Naive thymus-derived CD8-positive, alpha-beta T cell (primary cell): ENCODE measurements at places on chromosomes 4 and X.
A peak's percentile ranks its signal among the peaks of the same experiment; 100 is the strongest.

DNA sequence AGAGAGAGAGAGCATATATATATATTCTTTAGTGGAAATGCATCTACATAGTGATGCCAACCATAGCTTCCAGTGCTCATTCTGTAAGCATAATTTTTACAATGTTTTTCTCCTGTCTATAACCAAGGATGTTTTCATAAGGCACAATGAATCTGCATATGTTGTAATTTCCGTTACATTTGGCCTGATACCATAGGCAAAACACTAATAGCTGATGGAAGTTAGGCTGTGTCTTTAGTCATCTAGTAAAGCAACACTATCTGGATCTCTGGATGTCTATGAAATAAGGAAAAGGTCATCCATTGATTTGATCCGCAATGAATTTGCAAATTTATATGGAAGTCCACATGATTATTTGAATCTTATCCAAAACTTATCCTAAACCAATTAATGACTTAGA lies 8.1 kb downstream of the PCDH7 start:
- H3K4me1 ChIP-seq: no peaks in the 10 kb centered on the region
- H3K4me3 ChIP-seq: no peak overlapping the region
- no peaks in the 10 kb centered on the region for H3K36me3 ChIP-seq
- H3K27me3 ChIP-seq: peaks cover 11% of the 10 kb centered on the region
- no peak for DNase-seq
- H3K27ac ChIP-seq: no peak overlapping the region

- H3K27ac ChIP-seq: no peak overlapping the region
- DNase-seq: no peak
- no peaks in the 10 kb centered on the region for H3K27me3 ChIP-seq
- H3K4me3 ChIP-seq: no peak overlapping the region
- no peaks in the 10 kb centered on the region for H3K4me1 ChIP-seq
Measured at GRCh38 chr4:73577371-73577770, 42.9 kb downstream of the RASSF6 start.

GRCh38 chrX:135632353-135632752 lies 81.1 kb upstream of the CT45A1 start:
- no peaks in the 10 kb centered on the region for H3K36me3 ChIP-seq
- H3K27me3 ChIP-seq: peaks cover 4% of the 10 kb centered on the region
- no peak overlapping the region for H3K27ac ChIP-seq

DNA sequence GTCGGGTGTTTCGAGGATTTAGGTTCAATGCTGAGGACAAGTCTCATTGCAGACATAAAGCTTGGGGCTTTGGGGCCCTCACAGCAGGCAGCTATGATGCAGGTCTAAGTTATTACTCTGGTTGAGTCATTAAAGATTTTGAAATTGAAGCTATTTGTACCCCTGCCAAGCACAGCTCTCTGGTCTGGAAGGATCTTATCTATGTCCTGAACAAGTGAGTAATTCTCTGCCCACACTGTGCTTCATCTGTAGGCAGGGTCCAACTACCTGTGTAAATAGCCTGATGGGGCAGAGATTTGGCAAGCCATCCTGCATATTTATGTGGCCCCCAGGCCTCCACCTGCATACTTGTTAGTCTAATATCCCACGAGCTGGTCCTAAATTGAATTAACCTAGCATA lies 41.4 kb upstream of the MAGEA4 start:
- H3K36me3 ChIP-seq: peaks cover 2% of the 10 kb centered on the region
- H3K4me3 ChIP-seq: no peak overlapping the region
- H3K27ac ChIP-seq: no peak overlapping the region

DNA sequence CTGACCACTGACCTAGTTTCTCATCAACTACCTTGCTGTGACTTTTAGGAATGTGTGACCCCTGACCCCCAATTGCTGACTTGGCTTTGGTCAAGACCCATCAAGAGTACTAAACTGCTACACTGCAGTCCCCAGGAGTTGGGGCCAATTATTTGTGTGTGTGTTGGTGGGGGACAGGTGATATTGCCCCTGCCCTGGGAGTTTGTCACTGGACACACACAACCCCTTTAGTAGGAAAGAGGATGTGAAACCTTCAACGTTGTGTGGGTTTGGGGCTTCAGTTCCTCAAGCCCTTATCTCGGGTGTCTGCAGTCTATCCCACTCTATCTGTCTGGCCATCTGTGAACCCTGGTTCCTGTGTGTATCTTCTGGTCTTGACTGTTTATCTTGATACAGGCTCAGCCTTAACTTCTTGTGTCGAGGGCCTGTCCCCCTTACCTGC lies 6.5 kb downstream of the SASH3 start:
- peak overlapping the region; percentile 65 for H3K4me3 ChIP-seq
- H3K27ac ChIP-seq: peak overlapping the region; percentile 90
- H3K27me3 ChIP-seq: no peaks in the 10 kb centered on the region
- peaks cover 7% of the 10 kb centered on the region for H3K36me3 ChIP-seq

DNA sequence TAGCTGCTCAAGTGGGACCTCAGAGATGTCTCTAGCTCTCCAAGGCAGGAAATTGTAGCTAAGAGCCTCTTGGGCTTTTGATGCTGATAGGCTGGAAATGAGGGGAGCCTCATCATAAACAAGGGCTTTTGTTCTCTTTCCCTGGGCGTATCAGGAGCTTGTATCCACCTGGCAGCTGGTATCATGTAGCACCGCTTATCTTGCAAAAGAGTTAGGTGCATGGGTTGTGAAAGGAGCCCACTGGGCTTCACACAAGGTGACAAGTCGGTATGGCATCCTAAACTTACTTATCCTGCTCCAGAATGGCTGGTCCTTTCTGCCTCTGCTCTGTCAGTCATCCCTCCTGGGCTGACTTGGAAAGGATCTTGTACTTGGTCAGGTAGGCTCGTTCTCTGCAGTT lies 565.8 kb downstream of the GRXCR1 start:
- no peak overlapping the region for H3K27ac ChIP-seq
- no peaks in the 10 kb centered on the region for H3K4me1 ChIP-seq
- no peaks in the 10 kb centered on the region for H3K27me3 ChIP-seq
- no peak overlapping the region for H3K4me3 ChIP-seq
- no peaks in the 10 kb centered on the region for H3K36me3 ChIP-seq

GRCh38 chrX:126770179-126770578 lies 49.4 kb upstream of the PRR32 start:
- H3K27me3 ChIP-seq: no peaks in the 10 kb centered on the region
- no peak overlapping the region for H3K4me3 ChIP-seq
- DNase-seq: no peak
- H3K4me1 ChIP-seq: no peaks in the 10 kb centered on the region
- H3K27ac ChIP-seq: no peak overlapping the region
- H3K36me3 ChIP-seq: peaks cover 4% of the 10 kb centered on the region

DNA sequence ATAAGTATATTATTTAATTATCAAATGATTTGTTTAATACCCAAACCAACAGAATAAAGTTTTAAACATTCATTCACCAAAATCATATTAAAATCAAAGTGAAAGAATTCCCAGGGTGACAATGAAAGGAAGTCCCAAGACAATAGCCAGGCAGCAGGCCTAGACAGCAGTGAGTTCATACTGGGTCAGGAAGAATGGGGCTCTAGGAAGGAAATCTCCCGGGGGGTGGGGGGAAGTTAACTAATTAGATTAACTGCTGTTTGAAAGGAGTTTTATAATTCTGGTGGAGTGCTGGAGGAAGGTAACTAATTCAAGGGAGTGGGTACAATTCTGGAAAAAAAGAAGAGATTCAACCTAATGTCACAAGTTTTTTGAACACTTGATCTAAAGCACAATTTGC lies 104.1 kb downstream of the ZAR1 start:
- peaks cover 5% of the 10 kb centered on the region for H3K4me1 ChIP-seq
- no peak for DNase-seq
- no peak overlapping the region for H3K27ac ChIP-seq
- no peak overlapping the region for H3K4me3 ChIP-seq

DNA sequence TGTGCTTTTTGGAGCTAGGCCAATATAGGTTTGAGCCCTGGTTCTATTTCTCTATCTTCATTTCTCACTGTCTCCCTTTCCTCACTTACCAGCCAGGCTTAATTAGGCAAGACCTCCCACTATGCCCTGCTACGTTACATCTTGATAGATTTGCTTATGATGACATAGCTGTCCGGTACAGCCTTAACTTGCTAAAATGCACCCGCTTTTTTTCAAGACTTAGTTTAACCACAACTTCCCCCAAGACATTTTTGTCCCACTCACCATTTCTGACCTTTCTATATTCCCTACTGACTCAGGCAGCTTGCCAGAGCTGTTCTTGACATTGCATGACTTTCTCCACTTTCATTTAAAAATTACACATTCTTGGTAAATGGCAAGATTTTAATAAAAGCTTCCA lies 152.6 kb downstream of the MID1 start:
- no peak overlapping the region for H3K27ac ChIP-seq
- no peaks in the 10 kb centered on the region for H3K27me3 ChIP-seq
- H3K36me3 ChIP-seq: no peaks in the 10 kb centered on the region
- no peaks in the 10 kb centered on the region for H3K4me1 ChIP-seq
- H3K4me3 ChIP-seq: no peak overlapping the region

GRCh38 chr4:8857766-8858700 lies 13.6 kb downstream of the HMX1 start:
- peaks cover 43% of the 10 kb centered on the region for H3K27me3 ChIP-seq
- peaks cover 12% of the 10 kb centered on the region for H3K4me1 ChIP-seq
- H3K27ac ChIP-seq: no peak overlapping the region
- H3K4me3 ChIP-seq: no peak overlapping the region
- H3K36me3 ChIP-seq: peaks cover 2% of the 10 kb centered on the region
- DNase-seq: no peak

GRCh38 chr4:48949086-48949485 lies 37.0 kb upstream of the CWH43 start:
- H3K36me3 ChIP-seq: no peaks in the 10 kb centered on the region
- H3K4me1 ChIP-seq: peaks cover 26% of the 10 kb centered on the region
- no peak overlapping the region for H3K4me3 ChIP-seq
- DNase-seq: no peak
- peak overlapping the region; percentile 42 for H3K27ac ChIP-seq

- peaks cover 5% of the 10 kb centered on the region for H3K4me1 ChIP-seq
- H3K4me3 ChIP-seq: no peak overlapping the region
- H3K27ac ChIP-seq: no peak overlapping the region
- no peak for DNase-seq
Measured at GRCh38 chr4:78645853-78646757, 94.5 kb downstream of the ANXA3 start.

- no peaks in the 10 kb centered on the region for H3K27me3 ChIP-seq
- no peak overlapping the region for H3K27ac ChIP-seq
- H3K36me3 ChIP-seq: peaks cover 59% of the 10 kb centered on the region
- H3K4me3 ChIP-seq: no peak overlapping the region
- H3K4me1 ChIP-seq: no peaks in the 10 kb centered on the region
Measured at GRCh38 chrX:55742649-55743048, 25.1 kb downstream of the RRAGB start.

DNA sequence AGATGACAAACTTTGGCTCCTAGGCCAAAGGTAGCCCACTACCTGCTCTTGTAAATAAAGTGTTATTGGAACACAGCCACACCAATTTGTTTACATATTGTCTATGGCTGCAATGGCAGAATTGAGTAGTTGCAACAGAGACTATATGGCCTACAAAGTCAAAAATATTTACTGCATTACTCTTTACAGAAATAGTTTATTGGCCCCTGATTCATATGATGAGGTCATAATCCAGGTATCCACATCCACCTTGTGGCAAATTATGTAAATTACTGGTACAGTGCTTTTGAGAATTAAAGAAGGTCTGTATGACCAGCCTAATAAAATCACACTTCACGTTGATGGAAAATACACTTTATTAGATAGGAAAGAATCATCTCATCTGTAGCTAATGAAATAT lies 337.0 kb upstream of the DDX53 start:
- H3K36me3 ChIP-seq: no peaks in the 10 kb centered on the region
- H3K4me3 ChIP-seq: no peak overlapping the region
- H3K27ac ChIP-seq: no peak overlapping the region
- H3K4me1 ChIP-seq: no peaks in the 10 kb centered on the region
- DNase-seq: no peak
- H3K27me3 ChIP-seq: no peaks in the 10 kb centered on the region

DNA sequence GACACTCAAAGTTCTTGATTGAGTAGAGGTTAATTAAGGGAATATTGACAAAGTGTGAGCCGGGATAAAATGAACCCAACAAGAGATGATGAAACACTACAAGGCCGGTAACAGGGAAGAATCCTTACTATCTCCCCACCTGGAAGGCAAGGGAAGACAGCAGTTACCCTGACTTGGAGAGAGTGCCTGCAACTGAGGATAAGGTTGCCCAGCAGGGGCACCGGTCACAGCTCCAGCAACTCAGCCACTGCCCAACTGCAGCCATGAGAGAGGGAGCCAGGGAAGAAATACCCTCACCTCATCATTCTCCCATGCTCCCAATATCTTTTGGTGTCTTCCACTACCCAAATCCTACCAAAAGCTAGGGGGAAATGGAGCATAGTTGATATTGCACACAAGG lies 212.7 kb downstream of the KCTD8 start:
- no peak overlapping the region for H3K4me3 ChIP-seq
- H3K36me3 ChIP-seq: no peaks in the 10 kb centered on the region
- H3K27ac ChIP-seq: no peak overlapping the region
- no peaks in the 10 kb centered on the region for H3K27me3 ChIP-seq
- no peaks in the 10 kb centered on the region for H3K4me1 ChIP-seq
